ENCODE measurements at places on chromosomes 5 and 9.
A peak's percentile ranks its signal among the peaks of the same experiment; 100 is the strongest.

DNA sequence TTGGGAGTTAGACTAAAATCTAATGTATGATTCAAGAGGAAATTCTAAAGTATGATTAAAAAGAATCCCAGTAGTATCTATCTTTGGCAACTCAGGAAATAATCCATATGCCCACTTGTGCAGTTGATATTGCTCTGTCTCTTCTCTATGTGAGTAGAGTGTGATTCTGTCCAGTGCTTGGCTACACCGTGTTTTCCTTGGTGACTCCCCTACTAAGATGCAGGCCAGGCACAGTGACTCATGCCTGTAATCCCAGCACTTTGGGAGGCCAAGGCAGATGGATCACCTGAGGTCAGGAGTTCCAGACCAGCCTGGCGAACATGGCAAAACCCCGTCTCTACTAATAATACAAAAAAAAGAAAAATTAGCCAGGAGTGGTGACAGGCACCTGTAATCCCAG is 495.4 kb downstream of the MAT2B start:
- DNase-seq: no peak

DNA sequence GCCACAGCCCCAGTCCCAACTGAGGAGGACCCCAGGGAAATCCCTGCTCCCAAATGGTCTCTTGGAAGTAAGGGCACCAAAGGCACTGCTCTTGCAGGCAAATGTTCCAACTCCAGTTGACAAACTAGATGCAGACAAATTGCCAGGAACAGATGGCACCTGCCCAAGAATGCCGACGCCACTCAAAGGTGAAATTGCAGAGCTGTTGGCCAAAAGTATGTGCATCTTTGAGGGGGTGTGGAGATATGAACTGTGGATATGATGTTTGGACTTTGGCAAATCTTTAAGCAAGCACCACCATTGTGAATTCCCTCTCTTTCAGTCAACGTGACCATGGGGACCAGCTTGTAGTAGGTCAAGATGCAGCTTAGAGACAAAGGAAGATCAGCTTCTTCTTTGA is 12.0 kb upstream of the CPLX2 start:
- no peak for DNase-seq

DNA sequence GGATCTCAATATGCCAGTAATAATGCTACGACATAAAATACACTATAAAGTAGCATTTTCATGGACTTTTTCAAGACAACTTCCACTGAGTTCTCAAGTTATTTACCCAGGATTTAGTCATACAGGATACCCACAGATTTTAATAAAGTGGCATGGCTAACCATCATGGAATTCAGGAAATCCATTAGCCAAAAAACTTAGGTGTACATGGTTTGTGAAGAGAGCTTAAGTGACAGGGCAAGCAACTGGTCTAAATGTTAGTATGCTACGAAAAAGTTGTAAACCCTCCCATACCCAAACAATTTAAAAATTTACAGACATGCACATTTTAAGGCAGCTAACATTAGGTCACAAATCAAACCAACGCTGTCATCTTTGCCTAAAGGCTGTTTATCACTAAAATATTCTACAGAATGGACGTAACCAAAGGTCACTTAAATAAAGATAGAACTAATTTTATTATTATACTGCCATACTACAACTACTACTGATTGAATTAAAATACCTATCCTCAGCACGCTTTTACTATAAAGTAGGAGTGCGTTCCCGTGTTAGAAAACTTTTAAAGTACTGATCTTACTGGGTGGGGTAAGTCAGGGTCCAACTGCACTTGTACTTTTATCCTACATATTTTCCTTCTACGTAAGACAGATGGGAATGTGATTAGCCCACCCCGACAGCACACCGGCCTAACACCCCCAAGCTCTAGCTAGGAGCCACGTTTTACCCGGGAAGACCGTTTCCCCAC is 1.1 kb downstream of the UBTD2 start:
- no peak for DNase-seq

DNA sequence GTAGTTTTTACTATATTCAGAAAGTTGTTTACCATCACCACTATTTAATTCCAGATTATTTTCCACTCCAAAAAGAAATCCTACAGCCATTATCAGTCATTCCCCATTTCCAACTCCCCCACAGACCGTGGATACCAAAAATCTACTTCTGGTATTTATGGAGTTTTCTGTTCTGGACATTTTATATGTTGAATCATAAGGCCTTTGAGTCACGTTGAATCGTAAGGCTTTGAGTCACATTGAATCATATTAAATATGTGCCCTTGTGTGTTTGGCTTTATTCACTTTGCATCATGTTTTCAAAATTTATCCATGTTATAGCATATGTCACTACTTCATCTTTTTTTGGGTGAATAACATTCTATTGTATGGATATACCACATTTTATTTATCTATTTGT is 454.1 kb upstream of the NUDT12 start:
- DNase-seq: no peak

GRCh38 chr5:150066901-150067396 is 19.4 kb downstream of the CSF1R start:
- DNase-seq: peak; percentile 76

- DNase-seq: peak; percentile 74
Measured at GRCh38 chr5:32443145-32443540, 1.4 kb downstream of the ZFR start.

GRCh38 chr5:33781286-33781685 is 110.5 kb downstream of the ADAMTS12 start:
- DNase-seq: no peak

- no peak for DNase-seq
Measured at GRCh38 chr5:72209147-72210115, 102.2 kb downstream of the MAP1B start.

GRCh38 chr9:68775003-68775730 is 70.1 kb downstream of the PIP5K1B start:
- DNase-seq: no peak

DNA sequence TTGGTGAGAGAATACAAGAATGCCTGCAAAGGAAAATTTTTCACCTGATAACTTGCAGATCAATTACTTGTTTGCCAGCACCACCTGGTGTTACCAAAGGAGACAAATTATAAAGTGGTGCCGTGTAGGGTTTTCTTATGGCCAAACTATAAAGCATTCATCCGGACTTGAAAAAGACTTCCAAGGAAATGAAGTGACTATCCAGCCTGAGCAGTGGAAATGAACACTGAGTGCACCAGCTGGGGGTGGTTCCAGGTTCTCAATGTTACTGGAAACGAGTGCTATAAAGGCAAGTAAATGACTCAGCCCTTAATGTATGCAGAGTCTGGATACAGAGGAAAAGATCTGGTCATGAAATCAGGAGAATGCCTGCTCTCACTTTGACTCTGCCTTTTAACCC is 113.1 kb downstream of the DNAH5 start:
- DNase-seq: no peak

DNA sequence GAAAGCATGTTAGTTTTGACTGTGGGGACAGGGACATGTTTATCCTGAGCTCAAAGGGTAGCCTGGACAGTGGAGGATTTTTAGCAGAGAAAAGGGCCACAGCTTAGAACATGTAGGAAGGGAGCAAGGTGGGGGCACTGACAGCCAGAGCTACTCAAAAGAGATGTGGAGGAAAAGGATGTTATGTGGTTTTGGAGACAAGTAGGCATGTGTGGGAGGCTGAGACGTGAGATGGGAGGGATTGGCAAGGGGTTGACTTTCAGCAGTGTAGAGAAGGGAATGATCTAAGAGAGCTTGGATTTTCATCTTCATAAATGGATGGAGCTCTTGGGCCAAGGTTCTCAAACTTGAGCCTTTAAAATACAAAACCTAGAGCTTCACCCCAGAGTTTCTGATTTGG is 24.0 kb downstream of the SYK start:
- no peak for DNase-seq

DNA sequence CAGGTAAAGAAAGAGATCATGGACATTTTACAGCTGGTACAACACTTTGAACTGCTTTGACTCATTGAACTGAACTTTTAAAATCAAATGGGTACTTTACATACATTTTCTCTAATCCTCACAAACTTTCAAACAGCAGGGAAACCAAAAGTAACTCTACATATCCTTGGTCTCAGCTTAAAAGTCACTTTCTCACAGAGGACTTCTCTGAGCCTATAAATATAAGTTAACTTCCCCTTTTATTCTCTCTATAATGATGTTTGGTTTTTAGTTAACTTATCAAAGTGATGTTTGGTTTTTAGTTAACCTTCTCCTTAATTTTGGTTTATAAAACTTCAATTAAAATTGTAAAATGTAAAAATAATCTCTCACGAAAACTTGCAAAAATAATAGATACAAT is 209.8 kb downstream of the MCTP1 start:
- DNase-seq: no peak

DNA sequence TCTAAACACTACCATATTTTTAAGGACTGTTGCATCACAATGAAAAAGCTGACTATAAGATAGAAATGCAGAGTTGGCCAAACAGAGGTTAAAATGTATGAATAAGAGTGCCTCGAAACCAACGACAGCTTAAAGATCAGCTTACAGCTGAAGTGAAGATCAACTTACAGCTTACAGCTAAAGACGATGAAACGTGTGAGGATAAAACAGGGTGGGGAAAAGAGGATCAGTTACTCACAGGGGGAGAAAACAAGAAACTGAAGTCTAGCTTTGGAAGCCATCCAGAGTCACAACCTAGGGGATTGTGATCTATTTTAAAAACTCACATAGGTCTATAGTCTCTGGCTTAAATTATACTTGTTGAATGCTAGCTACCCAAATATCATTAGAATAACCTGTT is 220.0 kb downstream of the SNCAIP start:
- DNase-seq: no peak

DNA sequence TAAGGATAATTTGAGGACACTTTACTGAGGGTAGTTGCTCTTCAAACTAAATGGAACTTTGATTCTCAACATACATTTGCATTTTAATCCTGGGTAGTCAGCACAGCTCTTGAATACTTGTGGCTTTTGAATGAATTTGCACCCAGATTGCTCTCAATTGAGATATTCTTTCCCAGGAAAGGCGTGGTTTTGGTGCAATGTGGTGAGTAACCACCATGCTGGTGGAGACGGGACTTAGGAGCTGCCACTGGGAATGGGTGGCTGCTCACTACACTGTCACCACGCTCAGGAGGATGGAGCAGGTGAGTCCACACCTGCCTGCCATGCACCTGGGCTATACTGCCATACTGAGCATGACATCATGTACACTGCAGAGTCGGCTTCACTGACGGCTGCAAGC is 99.2 kb downstream of the IRX1 start:
- no peak for DNase-seq

DNA sequence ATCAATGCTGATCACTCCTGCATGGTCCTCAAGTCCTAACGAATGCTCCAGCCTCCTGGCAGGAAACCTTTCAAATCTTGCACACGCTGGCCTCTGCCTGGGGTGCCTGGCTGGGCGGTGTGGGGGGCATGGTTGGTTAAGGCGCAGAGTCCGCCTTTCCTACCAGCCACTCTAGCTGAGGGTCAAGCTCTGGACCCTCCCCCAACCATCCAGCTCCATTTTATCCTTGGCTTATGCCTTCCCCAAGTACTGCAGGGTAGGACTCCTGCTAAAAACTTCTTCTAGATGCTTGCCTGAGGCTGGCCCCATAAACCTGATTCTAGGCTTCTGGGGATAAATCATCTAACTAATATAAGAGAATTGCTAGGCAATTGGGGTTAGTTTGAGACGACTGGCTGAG is 808 bp upstream of the MVB12B start:
- no peak for DNase-seq

- DNase-seq: no peak
Measured at GRCh38 chr5:132253452-132254320, 3.8 kb upstream of the PDLIM4 start.

GRCh38 chr5:63053019-63053638 is 474.5 kb downstream of the LRRC70 start:
- no peak for DNase-seq

DNA sequence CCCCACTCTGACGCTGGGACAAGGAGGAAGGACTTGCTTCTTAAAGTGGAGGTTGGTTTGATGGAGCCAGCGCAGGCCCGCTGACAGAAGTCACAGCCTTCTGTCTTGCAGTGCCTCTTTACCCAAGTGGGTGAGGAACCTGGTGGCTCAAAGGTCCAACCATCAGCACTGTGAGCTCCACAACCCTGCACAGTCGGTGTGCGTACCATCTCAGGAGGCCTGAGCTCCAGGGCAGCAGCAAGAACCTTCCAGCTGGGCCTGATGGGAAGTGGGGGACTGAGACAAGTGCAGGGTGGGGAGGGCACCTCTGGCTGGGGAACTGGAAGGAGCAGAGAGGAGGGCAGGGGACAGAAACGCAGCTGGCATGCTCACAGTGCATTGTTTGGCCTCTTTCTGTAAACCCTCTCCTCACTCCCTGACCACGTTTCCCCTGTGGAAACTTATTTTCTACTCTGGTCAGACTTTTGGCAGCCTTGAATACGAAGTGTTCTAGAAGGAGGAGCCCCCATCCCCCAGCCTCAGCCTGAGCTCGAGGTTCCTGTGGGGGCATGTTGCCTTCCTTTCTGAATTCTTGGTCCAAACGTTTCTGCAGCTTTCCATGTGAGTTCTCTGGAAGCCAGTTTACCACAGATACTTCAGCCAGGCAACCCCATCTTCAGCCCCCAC is 178.5 kb upstream of the PITX1 start:
- DNase-seq: no peak

Data from activated CD4-positive, alpha-beta T cell treated with anti-CD3 and anti-CD28 coated beads, Interleukin-2, Interleukin-6, amounts not matched to agents 100 ng/mL and 50 ng/mL, durations not matched to agents 16 hours and 8 hours (primary cell).